ENCODE measurements at places on chromosomes 1 and 21.

- no peak for DNase-seq
- H3K27me3 ChIP-seq: peaks cover 2% of the 10 kb centered on the region
- H3K27ac ChIP-seq: no peak overlapping the region
- H3K4me3 ChIP-seq: no peak overlapping the region
- no peaks in the 10 kb centered on the region for H3K4me1 ChIP-seq
- H3K36me3 ChIP-seq: no peaks in the 10 kb centered on the region
Observed at GRCh38 chr21:33374450-33375096, 28.6 kb upstream of the IFNGR2 start.

DNA sequence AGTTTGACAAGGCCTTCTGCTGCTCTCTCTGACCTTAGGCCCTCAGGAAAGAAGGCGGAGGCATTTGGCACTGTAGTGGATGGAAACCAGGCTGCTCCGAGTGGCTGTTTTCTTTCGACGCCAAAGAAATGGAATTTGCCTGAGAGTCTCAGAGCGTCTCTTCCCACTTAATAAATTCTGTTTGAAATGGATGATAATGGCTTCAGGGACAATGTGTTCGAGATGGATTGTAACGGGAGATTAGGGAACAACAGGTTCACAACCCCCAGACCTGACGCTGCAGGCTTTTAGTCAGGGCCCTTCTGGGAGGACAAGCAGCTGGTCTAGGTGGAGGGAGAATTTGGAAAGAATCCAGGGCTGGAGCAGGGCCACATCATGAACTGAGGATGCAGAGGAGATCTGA is 58.6 kb downstream of the TLR5 start:
- H3K27me3 ChIP-seq: no peaks in the 10 kb centered on the region
- H3K4me1 ChIP-seq: peaks cover 20% of the 10 kb centered on the region
- no peak overlapping the region for H3K27ac ChIP-seq
- H3K36me3 ChIP-seq: no peaks in the 10 kb centered on the region
- no peak for DNase-seq
- H3K4me3 ChIP-seq: no peak overlapping the region

DNA sequence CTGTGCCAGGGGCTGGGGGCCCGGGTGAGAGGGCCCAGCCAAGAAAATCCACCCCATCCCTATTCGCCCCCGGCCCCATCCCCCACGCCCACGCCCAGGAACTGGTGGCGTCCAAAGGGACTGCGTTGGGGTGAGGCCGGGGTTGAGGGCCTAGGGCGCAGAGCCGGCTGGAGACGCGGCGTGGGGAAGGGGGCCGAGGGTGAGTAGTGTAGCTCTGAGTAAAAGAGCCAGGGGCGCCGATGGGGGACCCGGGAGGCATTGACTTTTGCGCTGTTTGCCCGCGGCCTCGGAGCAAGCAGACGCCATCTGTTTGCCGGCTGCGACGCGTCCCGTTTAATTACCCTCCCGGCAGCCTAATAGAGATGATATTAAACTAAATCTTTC is 3.5 kb upstream of the DMRTA2 start:
- peaks cover 100% of the 10 kb centered on the region for H3K27me3 ChIP-seq
- H3K4me3 ChIP-seq: no peak overlapping the region

DNA sequence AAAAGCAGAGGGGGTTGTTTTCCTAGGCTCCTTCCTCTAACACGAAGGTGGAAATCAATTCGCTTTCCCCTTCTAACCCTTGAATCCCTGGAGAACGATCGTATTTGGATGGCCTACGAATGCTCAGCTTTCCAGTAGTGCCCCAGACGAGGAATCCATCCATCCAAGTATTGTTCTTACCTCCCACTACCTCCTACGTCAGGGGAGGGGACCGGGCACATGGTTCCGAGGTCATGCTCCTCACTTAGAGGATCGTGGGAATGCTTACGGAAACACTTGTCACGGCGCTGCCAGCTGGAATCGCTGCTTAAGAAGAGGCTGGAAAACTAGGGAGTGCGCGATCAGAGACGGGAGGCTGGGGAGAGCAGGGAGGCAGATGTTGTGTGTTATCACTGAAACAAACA is 47.4 kb downstream of the CAPZB start:
- H3K36me3 ChIP-seq: no peaks in the 10 kb centered on the region
- no peaks in the 10 kb centered on the region for H3K27me3 ChIP-seq
- DNase-seq: no peak
- peaks cover 35% of the 10 kb centered on the region for H3K4me1 ChIP-seq
- no peak overlapping the region for H3K4me3 ChIP-seq
